Posterior vena cava (tissue), 2 donors: ENCODE measurements at places on chromosomes 11 and 22. TPM values are rescaled to one million over a fixed set of nuclear protein-coding genes. Genes with fewer than 3 reads are reported as not detected.

DNA sequence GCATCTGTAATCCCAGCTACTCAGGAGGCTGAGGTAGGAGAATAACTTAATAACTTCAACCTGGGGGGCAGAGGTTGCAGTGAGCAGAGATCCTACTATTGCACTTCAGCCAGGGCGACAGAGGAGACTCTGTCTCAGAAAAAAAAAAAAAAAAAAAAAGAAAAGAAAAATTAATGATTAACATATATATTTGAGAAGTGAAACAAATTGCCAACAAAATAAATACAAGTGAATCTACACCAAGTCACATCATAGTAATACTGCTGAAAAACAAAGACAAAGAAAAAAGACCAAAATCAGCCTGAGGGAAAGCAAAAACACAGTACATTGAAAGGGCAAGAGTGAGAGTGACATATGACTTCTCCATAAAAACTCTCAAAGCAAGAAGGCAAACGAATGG is 123.7 kb downstream of the CASP12 start:
- no peak for DNase-seq

- no peak for DNase-seq
Observed at GRCh38 chr22:47811971-47812370, 1049.5 kb downstream of the TBC1D22A start.

DNA sequence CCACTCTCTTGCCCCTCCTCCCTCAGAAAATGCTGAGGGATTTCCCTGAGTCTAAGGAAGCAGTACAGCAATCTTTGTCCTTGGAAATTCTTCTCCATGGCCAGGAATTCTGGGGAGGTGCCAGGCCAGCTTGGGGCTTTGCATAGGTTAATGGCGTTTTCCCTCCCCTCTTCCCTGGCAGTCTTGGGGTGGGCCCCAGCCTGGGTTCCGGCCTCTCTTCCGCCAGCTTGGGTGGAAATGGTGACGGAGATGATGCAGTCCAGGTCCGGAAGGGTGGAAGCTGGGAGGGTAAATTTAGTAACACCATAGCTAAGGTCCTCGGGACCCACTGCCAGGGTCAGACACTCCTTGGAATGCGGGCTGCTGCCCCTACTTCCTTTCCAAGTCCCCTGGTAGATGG is 5.0 kb downstream of the PHLDB1 start:
- peak; percentile 83 for DNase-seq

Gene POGLUT3
- total RNA-seq, result 55.5 TPM

Gene TBX10
- not detected for total RNA-seq

Gene MS4A4A
- 30.1 TPM for total RNA-seq
